Suprapubic skin (tissue), 4 donors: ENCODE measurements at places on chromosomes 7 and 10. TPM values are rescaled to one million over a fixed set of nuclear protein-coding genes. Genes with fewer than 3 reads are reported as not detected.

GRCh38 chr7:132519936-132520335, 56.3 kb downstream of the PLXNA4 start:
- no peak for DNase-seq

Gene TMEM168
- 25.9 TPM for total RNA-seq

DNA sequence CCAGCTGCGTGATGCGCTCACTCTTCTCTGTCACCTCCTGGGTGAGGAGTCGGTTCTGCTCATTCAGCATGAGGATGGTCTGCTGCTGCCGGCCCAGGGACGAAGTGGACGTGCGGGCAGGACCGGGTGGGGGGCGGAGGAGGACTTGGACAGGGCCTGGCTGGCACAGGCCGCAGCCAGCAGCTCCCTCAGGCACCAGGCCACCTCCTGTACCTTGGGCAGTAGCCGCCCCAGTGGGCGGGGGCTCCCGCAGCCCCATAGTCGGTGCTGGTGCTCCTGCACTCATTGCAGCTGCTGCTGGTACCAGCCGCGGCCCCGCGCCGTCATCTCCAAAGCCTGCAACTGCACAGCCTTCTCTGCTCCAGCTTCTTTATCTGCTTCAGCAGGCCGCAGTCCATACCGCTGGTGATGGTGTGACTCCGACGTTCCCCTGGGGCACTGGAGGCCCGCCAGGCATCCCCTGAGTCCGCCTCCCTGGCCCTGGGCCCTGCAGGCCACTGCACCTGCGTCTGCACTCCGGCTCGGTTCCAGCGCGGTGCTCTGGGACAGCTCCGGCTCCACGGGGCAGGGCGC, 884.9 kb upstream of the ZNF722 start:
- no peak for DNase-seq

- no peak for DNase-seq
These were observed 223.0 kb downstream of the SORCS1 start for GRCh38 chr10:106941297-106942034.

Gene LEP
- 0.76 TPM for total RNA-seq
